ENCODE measurements at places on chromosomes 5 and 9. TPM values are rescaled to one million over a fixed set of nuclear protein-coding genes. Genes with fewer than 3 reads are reported as not detected.
A peak's percentile ranks its signal among the peaks of the same experiment; 100 is the strongest.

DNA sequence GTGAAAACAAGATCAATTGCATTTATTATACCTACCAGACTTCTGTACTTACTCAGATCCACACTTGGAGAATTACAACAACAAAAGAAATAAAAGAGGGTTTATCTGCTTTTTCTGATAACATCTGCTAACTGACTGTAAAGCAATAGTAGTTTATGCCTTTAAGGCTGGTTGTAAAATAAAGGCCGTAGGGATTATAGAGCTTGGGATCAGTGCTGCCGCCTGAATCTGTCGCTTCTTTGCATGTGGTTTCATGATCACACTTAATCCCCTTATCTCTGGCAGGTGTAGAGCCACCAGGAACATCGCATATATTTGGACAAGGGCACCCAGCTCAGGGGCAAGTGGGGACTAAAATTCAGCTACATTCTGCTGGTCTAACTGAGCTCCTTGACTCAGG, 146.7 kb downstream of the CCDC192 start:
- no peak for DNase-seq

DNA sequence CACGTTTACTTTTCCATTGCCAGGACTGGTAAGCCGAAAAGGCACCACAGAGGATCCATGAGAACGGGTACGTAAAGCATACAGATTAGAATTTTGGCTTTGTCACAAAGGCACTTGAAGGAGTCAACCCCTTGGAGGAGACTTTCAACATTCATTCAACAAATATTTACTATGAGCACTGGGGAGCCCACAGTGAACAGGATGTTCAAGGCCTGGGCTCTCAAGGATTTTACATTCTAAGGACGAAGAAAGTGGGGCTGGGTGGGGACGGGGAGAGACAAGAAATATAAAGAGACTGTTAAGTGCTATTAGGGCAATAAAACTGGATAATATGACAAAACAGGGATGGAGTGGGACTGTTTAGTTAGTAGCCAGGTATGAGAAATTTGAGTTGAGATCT, 66.0 kb downstream of the KLF4 start:
- DNase-seq = no peak

The GPR150 gene
- total RNA-seq = not detected

DNA sequence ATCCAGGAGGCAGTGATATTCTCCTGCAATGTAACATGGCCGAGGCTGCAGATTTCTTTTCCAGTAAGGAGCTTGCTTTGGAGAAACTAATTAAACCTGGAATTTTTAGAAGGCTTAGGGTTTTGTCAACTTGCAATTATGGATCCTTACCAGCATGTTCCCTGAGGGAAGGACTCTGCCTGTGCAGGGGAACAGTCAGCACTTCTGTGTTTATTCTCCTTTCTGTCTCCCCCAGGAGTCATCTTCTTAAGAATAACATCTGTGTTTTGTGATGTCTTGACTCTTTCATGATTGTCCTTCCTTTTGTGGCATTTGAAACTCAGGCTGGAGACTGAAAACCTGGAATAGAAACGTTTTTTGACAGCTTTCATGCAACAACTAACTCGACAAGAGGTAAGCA, 80.5 kb upstream of the TNFSF8 start:
- no peak for DNase-seq

- no peak for DNase-seq
Observed at GRCh38 chr9:6909181-6909580, 151.4 kb downstream of the KDM4C start.

- no peak for DNase-seq
Observed at GRCh38 chr9:133955821-133956411, 36.2 kb downstream of the VAV2 start.

The SPINK6 gene
- not detected for total RNA-seq

- no peak for DNase-seq
Observed at GRCh38 chr5:33934176-33934575, 2.0 kb upstream of the RXFP3 start.

The SPATA31E1 gene
- total RNA-seq = not detected

The ROPN1L gene
- 0.43 TPM for total RNA-seq

The DOCK2 gene
- not detected for total RNA-seq

The C9orf40 gene
- 5.1 TPM for total RNA-seq

- DNase-seq = no peak
Observed at GRCh38 chr5:54476682-54477081, 21.2 kb downstream of the HSPB3 start.

- DNase-seq = no peak
Observed at GRCh38 chr5:68521776-68522175, 306.2 kb downstream of the PIK3R1 start.

The CCDC187 gene
- 1.4 TPM for total RNA-seq

The GRIA1 gene
- not detected for total RNA-seq

DNA sequence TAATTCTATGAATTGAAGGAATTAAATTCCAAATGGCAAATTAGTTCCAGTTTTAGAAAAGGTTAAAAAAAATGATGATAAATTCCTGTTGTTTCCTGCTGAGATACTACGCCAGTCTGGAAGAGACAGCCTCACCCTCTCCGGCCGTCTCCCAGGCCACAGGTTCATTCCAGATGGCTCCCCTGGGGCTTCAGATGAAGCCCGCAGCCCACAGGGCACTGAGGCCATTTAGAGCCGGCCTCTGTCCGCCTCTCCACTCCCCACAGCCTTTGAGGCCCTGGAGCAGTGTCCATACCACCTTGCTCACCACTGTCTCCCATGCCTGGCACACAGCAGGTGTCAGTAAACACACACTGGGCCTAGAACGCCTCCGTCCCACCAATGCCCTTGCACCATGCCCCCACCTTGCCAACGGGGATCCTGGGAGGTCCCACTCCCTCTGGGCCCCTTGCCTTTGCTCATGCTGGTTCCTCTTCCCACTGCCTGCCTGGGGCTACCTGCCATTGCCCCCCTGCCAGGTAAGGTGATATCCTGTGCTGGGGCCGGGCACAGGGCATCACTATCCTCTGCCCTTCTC, 26.1 kb downstream of the GFPT2 start:
- no peak for DNase-seq

The HK3 gene
- not detected for total RNA-seq

GRCh38 chr5:35668319-35668718, 50.7 kb downstream of the SPEF2 start:
- DNase-seq = no peak

DNA sequence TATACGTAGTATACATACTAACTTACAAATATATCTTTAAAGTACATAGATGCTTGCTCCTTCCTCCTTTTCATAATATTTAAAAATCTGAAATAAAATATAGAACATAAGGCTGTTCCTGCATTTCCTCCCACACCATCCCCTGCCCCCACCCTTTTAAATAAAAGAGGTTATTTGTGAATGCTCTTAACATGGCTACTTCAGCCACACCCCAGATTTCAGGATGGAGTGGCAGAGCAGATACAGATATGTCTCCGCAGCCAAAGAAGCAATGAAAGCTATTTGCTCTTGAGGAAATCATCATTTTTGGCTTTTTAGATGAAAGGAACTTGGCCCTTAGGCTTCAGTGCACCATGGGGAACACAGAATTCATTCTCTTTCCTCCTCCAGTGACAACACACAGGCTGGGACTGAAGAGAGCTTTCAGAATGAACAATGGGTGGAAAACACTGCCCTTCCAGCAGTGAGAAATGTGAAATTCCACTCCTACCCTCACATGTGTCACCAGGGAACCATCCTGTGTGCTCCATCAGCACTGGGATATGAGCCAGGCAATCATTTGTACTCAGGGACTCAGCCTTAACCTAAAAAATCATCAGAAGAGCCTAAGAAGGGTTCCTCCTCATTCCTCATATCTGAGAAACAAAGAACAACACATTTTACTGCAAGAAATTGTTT, 134.3 kb downstream of the PPP2R2B start:
- no peak for DNase-seq

GRCh38 chr9:104927216-104927911, 591 bp downstream of the ABCA1 start:
- DNase-seq = peak; percentile 32

- no peak for DNase-seq
Observed at GRCh38 chr5:179317411-179318220, 27.6 kb downstream of the ADAMTS2 start.

GRCh38 chr5:68883436-68883835, 210.4 kb upstream of the SLC30A5 start:
- DNase-seq = no peak

- DNase-seq = no peak
Observed at GRCh38 chr5:13932011-13932410, 12.5 kb downstream of the DNAH5 start.

DNA sequence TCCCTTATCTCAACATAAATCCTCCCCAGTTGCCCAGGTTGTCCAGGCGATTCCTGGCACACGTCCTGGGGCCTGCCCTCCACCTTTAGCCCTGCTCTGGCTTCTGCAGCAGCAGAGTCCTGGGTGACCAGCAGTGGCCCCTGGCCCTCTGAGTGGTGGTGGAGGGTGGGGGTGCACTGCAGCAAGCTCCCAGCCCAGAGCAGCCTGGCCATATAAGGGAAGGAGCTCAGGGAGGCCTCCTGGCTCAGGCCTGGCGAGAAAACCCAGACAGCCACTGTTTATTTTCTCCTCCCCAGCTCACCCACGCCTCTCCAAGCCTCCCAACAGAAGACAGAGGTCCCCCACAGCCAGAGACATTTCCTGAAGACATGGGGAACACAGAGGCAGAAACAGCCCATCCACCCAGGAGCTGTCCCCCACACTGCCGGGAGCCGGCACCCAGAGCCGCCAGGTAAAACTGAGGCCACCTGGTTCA, 44.7 kb upstream of the IL17B start:
- no peak for DNase-seq

The FOXD4L5 gene
- 0.29 TPM for total RNA-seq

The TAS2R1 gene
- 0.22 TPM for total RNA-seq

DNA sequence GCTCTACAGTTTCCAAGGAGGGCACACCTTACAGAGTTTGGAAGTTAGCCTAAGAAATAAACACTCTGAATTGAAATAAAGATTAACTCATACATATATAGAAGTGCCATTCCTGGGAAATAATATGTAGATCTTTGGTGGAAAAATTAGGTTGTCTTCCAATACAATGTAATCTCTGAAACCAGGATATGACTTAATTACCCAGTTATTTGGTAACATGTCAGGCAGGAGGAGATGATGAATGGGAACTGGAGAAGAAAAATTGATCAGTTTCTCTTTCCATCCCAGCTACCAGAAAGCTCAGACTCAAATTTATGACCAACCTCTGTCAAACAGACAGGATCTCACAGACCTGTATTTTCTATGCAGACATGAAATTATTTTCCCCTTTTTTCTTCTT, 215.2 kb upstream of the SNX2 start:
- DNase-seq = no peak

- DNase-seq = no peak
Observed at GRCh38 chr5:168669668-168670378, 90.7 kb upstream of the PANK3 start.

The LTC4S gene
- total RNA-seq = 5.5 TPM

DNA sequence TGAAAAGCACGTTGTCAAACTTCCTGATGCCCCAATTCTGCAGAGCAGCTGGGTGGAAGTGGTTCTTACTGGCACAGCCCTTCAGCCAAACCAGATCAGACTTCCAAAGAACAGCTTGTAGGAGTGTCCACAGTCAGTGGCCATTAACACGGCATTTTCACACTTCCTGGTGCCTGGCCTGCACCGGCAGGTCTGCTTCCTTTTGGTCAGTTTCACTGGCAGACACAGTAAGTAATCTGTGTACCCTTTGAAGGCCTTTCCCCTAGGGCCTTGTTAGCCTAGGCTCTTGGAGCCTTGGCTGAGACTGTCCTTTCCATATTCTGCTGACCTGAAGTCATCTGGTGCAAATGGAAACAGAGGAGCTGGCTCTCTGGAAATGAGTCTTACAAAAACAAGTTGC, 297.5 kb upstream of the TNC start:
- DNase-seq = no peak

DNA sequence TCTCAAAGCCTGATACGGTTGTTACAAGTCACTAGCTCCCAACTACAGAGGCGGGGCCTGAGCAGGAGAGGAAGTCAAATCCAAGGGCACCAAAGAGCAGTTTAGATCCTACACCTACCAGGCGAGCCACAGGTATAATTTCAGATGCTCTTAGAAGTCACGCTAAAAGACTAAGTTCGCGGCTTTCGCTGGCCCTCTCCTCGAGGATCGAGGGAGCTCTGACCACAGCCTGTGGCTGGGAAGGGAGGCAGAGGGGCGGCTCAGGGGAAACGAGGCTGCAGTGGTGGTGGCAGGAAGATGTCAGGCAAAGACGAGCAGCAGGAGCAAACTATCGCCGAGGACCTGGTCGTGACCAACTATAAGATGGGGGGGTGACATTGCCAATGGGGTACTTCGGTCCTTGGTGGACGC, 48.6 kb downstream of the SEMA4D start:
- DNase-seq = no peak

The PCDHB12 gene
- 7.2 TPM for total RNA-seq

DNA sequence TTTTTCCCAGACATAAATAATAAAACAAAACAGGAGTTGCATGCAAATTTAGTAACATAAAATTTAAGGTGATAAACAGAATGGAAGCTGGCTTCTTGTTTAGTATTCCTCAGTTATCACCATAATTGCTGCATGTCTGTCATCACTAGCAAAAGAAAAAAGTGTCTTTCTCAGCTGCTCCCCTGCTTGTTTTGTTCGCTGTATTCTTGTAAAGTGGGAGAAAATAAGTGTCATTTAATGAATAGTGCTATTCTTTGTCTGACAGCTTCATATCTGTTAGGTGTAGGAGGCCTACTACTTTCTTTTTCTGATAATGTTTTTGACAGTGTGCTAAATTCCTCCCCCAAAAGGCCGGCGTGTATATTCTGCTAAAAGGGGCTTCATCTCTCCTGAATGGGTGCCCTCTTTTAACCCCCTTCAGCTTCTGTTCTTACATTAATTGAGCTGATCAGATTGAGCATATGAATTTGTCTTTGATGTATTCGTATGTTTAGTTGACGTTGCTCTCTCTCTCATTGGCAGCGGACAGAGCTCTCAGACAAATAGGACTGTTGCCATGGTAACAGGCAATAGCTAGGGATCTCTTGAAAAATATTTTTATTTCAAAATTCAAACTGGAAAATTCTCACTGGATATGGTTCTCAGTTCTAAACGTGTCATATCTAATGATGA, 303.8 kb downstream of the KIAA0825 start:
- no peak for DNase-seq

- DNase-seq = no peak
Observed at GRCh38 chr9:122168356-122168755, 8.6 kb downstream of the MORN5 start.

- DNase-seq = no peak
Observed at GRCh38 chr9:96078897-96079490, 203.5 kb downstream of the ERCC6L2 start.

The HNRNPK gene
- total RNA-seq = 716 TPM

Measured in progenitor cell of endocrine pancreas (in vitro differentiated cells).